ENCODE measurements at places on chromosomes 1 and 21. TPM values are rescaled to one million over a fixed set of nuclear protein-coding genes. Genes with fewer than 3 reads are reported as not detected.

- DNase-seq = no peak
These were observed 57.4 kb downstream of the LGR6 start for GRCh38 chr1:202250982-202251381.

- DNase-seq = no peak
These were observed 14.9 kb upstream of the PLCH2 start for GRCh38 chr1:2460996-2461751.

The ACTRT2 gene
- not detected for total RNA-seq

DNA sequence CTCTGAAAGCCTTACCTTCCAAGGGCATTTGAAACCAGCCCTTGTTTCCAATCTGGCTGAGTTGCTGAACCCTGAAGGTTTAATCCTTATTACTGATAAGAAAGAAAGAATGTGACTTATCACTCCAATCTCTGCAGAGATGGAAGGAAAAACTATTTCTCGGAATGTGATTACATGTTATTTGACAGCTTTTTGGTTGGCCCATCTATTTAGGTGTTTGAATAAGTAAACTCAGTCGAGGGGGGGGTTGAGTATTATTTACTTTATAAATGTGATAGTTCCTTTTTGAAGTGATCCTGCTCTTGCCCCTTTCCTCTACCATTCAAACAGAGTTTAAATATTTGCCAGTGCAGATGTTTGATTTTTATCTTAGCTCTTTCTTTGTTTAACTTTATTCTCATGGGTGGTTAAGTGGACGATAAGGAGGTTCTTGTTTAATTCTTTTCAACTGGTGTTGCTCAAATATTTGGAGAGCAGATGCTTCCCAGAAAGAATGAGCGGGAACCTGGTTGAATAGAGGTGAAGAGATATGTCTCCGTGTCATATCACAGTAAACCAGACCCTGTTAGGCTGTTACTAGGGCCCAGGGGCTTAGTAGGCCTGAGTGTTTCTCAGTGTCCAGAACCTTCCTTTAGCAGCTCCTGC is 126.1 kb downstream of the CACHD1 start:
- no peak for DNase-seq

DNA sequence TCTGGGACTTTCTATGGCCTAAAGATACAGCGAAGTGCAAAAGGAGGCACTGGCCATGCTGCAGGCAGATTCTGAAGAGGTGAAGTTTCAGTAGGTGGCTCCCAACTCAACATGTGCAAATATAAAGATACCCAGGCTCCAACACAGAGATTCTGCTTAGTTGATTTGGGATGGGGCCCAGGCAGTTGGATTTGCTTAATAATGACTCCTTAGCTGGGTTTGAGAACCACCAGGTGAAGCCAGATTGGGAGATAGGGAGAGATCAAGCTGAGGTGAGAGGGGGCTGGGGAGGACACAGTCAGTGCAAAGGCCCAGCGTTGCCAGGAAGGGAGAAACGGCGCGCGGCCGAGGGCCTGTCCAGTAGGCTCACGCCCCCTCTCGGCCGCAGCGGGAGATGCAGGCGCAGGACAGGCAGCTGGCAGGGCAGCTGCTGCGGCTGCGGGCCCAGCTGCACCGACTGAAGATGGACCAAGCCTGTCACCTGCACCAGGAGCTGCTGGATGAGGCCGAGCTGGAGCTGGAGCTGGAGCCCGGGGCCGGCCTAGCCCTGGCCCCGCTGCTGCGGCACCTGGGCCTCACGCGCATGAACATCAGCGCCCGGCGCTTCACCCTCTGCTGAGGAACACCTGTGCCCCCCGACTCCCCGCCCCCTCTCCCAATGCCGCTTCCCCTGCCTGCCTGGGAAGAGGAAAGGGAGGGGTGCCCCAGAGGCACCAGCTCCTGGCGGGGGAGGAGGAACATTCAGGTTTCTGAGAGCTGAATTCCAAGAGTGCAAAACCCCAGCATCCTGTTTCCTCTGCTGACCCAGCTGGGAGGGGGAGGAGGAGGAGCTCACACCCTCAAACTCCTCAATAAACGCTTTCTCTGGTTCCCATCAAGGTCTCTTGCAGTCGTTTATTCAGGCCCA is 1.2 kb downstream of the FAM167B start:
- DNase-seq = peak; percentile 94

GRCh38 chr1:31984419-31985347 is 29.0 kb upstream of the KHDRBS1 start:
- no peak for DNase-seq

- no peak for DNase-seq
These were observed 773 bp downstream of the CNST start for GRCh38 chr1:246566813-246567645.

Measured in body of pancreas (tissue), 4 donors.